Kidney (tissue), 22 donors: ENCODE measurements at places on chromosomes 16 and 17.

DNA sequence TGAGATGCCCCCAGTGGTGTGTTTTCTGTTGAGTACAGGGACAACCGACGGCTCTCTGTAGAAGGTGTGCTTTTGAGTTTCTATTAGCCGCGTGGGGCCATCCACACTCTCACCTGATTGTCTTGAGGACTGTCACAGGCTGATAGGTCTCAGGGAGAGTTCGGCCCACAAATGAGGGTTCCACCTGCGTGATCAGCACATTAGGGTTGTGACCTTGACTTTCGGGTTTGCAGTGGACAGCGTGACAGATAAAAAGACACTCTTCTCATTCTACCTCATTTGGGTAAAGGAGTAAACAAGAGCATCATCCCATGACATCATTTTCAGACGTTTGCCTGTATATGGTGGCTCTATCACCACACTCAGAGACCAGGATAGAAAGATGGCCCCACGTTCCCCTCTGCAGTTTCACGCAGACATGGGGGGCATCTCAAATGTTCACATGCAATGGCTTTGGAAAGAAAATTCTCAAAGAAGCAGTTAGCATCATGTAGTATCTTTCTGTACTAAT is 74.3 kb upstream of the MRTFB start:
- H3K4me3 ChIP-seq = no peak overlapping the region
- no peak for DNase-seq
- H3K4me1 ChIP-seq = no peaks in the 10 kb centered on the region
- H3K36me3 ChIP-seq = no peaks in the 10 kb centered on the region

- no peak overlapping the region for H3K4me3 ChIP-seq
- H3K27me3 ChIP-seq = no peaks in the 10 kb centered on the region
- H3K4me1 ChIP-seq = no peaks in the 10 kb centered on the region
- no peak overlapping the region for H3K27ac ChIP-seq
- DNase-seq = no peak
- no peaks in the 10 kb centered on the region for H3K36me3 ChIP-seq
These were observed 33.5 kb upstream of the DNAH9 start for GRCh38 chr17:11564589-11565380.

- no peak overlapping the region for H3K4me3 ChIP-seq
- H3K4me1 ChIP-seq = no peaks in the 10 kb centered on the region
- DNase-seq = no peak
- H3K27me3 ChIP-seq = no peaks in the 10 kb centered on the region
- no peaks in the 10 kb centered on the region for H3K36me3 ChIP-seq
- no peak overlapping the region for H3K27ac ChIP-seq
These were observed 54.6 kb downstream of the ACTG1 start for GRCh38 chr17:81457917-81458555.

GRCh38 chr17:38701504-38702165 is 3.4 kb upstream of the MLLT6 start:
- peaks cover 21% of the 10 kb centered on the region for H3K4me1 ChIP-seq
- H3K4me3 ChIP-seq = peak overlapping the region; percentile 61
- DNase-seq = no peak
- H3K36me3 ChIP-seq = no peaks in the 10 kb centered on the region
- H3K27ac ChIP-seq = peak overlapping the region; percentile 96
- no peaks in the 10 kb centered on the region for H3K27me3 ChIP-seq

DNA sequence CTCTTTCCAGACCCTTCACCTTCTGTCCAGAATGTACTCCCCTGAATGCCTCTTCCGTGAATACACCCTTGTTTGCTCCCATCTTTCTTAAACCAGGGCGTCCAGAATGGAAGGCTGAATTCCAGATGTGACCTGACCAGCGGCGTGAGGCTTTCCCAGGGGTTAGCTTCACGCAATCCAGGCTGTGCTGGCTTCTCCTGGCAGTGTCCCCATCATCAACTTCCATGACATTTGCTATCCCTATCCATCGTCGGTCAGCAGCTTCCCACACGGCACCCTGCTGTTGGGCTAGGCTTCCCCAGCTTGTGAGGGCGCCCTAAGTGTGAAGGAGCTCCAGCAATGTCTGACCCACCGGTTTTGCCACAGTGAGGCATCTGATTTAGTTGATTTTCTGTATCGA is 339.8 kb upstream of the TNRC6C start:
- no peaks in the 10 kb centered on the region for H3K36me3 ChIP-seq
- H3K27me3 ChIP-seq = no peaks in the 10 kb centered on the region
- H3K4me1 ChIP-seq = no peaks in the 10 kb centered on the region
- no peak overlapping the region for H3K4me3 ChIP-seq
- H3K27ac ChIP-seq = no peak overlapping the region

GRCh38 chr17:42424991-42425610 is 2.0 kb upstream of the CAVIN1 start:
- no peak overlapping the region for H3K27ac ChIP-seq
- DNase-seq = no peak
- H3K4me3 ChIP-seq = no peak overlapping the region
- no peaks in the 10 kb centered on the region for H3K36me3 ChIP-seq

- no peaks in the 10 kb centered on the region for H3K27me3 ChIP-seq
- no peaks in the 10 kb centered on the region for H3K36me3 ChIP-seq
- H3K4me1 ChIP-seq = peaks cover 11% of the 10 kb centered on the region
- no peak for DNase-seq
- no peak overlapping the region for H3K4me3 ChIP-seq
These were observed 111.8 kb downstream of the N4BP1 start for GRCh38 chr16:48497932-48498768.

GRCh38 chr16:3804426-3805016 is 76.0 kb downstream of the CREBBP start:
- H3K27me3 ChIP-seq = no peaks in the 10 kb centered on the region
- no peak overlapping the region for H3K27ac ChIP-seq
- no peak for DNase-seq
- H3K4me3 ChIP-seq = no peak overlapping the region
- peaks cover 9% of the 10 kb centered on the region for H3K4me1 ChIP-seq

GRCh38 chr17:59760160-59760559 is 52.7 kb downstream of the VMP1 start:
- no peak for DNase-seq
- H3K27me3 ChIP-seq = no peaks in the 10 kb centered on the region
- H3K36me3 ChIP-seq = peaks cover 3% of the 10 kb centered on the region
- H3K4me1 ChIP-seq = peaks cover 4% of the 10 kb centered on the region
- H3K27ac ChIP-seq = no peak overlapping the region

- no peak overlapping the region for H3K4me3 ChIP-seq
- no peaks in the 10 kb centered on the region for H3K36me3 ChIP-seq
- H3K27ac ChIP-seq = no peak overlapping the region
- H3K27me3 ChIP-seq = no peaks in the 10 kb centered on the region
These were observed 157.8 kb downstream of the C16orf78 start for GRCh38 chr16:49531425-49531824.

DNA sequence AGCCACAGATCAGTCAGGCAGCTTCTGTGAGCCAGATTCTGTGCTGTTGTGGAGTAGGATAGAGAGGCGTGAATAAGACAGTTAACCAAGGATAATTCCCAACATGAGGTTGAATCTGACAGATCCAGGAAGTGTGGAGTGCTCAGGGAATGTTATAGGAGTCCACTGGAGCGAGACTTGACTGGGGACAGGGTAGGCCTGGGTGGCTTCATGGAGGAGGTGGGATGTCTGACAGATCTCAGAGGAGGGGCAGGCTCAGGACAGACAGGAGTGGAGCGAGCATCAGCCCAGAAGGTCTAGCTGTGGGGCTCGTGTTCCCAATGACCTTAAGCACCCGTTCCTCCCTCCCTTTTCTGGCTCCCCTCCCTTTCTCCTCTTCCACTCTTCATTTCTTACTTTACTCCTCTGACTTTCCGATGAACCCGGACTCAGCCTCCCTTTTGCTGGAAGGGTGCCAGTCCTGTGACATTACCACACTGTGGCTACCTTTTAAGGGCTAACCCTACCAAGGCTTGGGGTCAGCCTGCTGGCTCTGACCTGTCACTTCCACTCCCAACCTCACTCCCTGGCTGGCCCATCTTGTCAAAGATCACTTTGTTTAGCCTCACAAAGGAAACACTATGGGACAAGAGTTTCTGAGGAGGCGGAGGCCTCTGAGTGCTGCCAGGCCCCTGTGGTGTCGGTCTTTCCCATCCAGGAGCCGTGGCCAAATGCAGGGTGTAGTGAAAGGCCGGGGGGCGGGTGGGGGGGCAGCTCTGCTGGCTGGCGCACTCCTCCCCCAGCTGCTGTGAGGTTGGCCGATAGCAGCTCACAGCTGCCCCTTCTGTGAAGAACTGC is 28.5 kb upstream of the EFCAB13 start:
- H3K4me1 ChIP-seq = peaks cover 6% of the 10 kb centered on the region
- H3K4me3 ChIP-seq = no peak overlapping the region
- H3K27me3 ChIP-seq = no peaks in the 10 kb centered on the region
- H3K27ac ChIP-seq = no peak overlapping the region
- no peak for DNase-seq
- H3K36me3 ChIP-seq = no peaks in the 10 kb centered on the region

DNA sequence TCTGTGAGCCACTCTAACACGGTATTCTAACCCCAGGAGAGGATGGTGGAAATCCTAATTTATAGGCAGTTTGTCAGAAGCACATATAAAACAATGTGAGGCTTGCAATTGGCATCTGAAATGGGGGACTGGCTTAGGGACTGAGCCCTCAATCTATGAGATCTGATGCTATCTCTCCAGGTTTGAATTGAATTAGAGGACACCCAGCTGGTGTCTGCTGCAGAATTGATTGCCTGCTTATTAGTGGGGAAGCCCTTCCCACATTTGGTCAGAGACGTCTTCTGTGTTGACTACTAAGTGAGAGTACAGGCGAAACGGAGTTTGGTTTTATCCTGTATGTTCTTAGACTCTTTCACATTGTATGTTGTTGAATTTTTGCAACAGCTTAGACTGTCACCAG is 13.6 kb upstream of the TMIGD1 start:
- H3K27ac ChIP-seq = no peak overlapping the region
- H3K36me3 ChIP-seq = no peaks in the 10 kb centered on the region
- H3K4me3 ChIP-seq = no peak overlapping the region
- no peaks in the 10 kb centered on the region for H3K4me1 ChIP-seq
- no peaks in the 10 kb centered on the region for H3K27me3 ChIP-seq

DNA sequence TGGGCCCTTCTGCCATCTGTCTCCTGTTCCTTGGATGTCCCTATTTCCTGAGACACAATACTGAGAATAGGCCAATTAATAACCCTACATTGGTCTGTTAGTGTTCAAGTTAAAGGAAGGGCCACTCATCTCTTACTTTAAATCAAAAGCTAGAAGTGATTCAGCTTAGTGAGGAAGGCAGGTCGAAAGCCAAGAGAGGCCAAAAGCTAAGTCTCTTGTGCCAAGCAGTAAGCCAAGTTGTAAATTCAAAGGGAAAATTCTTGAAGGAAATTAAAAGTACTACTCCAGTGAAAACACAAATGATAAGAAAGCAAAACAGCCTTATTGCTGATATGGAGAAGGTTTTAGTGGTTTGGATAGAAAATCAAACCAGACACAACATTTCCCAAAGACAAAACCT is 28.8 kb downstream of the ANKFN1 start:
- H3K4me3 ChIP-seq = no peak overlapping the region
- H3K27me3 ChIP-seq = no peaks in the 10 kb centered on the region
- no peak for DNase-seq
- no peak overlapping the region for H3K27ac ChIP-seq

GRCh38 chr16:65176603-65177002 is 54.7 kb upstream of the CDH11 start:
- H3K4me1 ChIP-seq = no peaks in the 10 kb centered on the region
- no peaks in the 10 kb centered on the region for H3K27me3 ChIP-seq
- peak; percentile 40 for DNase-seq
- H3K36me3 ChIP-seq = no peaks in the 10 kb centered on the region

DNA sequence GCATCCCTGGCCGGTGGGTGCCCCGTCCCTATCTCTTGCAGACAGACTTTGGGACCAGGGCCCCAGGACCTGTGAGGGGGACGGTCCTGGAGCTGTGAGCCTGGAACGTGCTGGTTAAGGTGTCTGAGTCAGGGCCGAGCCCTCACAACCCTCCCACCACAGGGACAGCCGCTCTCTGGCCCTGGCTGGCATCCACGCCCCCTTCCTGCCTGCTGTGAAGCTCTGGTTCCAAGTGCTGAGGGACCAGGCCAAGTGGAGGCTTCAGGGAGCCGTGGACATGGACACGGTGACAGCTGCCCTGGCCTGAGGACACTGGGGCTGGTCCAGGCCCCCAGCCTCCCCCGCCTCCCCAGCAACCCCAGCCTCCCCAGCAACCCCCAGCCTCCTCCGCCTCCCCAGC is 6.6 kb downstream of the TSR3 start:
- H3K27me3 ChIP-seq = no peaks in the 10 kb centered on the region
- peaks cover 9% of the 10 kb centered on the region for H3K36me3 ChIP-seq
- H3K4me3 ChIP-seq = no peak overlapping the region
- DNase-seq = no peak
- H3K27ac ChIP-seq = no peak overlapping the region

DNA sequence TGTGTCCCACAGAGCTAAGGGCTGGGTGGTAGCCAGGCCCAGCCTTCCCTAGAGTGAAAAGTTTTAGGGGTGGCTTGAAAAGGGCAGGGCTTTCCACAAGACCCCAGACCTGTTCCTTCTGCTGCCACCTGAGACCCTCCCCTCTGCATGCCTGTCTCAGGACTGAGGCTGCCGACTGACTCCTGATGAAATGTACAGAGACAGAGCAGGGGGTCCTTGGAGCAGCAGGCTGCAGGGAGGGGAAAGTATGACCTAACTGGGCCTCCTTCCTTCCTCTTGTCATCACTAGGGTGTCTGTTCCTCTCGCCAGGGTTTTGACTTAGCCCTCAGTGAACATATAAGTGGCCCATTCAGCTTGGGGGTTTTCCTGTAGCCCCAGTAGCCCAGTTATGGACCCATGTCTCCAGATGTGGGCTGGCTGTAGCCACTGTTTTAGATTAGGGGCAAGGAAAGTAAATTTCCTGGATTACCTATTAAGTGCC is 14.9 kb upstream of the NFATC3 start:
- peaks cover 14% of the 10 kb centered on the region for H3K4me1 ChIP-seq
- DNase-seq = no peak
- peaks cover 10% of the 10 kb centered on the region for H3K36me3 ChIP-seq
- no peak overlapping the region for H3K27ac ChIP-seq

DNA sequence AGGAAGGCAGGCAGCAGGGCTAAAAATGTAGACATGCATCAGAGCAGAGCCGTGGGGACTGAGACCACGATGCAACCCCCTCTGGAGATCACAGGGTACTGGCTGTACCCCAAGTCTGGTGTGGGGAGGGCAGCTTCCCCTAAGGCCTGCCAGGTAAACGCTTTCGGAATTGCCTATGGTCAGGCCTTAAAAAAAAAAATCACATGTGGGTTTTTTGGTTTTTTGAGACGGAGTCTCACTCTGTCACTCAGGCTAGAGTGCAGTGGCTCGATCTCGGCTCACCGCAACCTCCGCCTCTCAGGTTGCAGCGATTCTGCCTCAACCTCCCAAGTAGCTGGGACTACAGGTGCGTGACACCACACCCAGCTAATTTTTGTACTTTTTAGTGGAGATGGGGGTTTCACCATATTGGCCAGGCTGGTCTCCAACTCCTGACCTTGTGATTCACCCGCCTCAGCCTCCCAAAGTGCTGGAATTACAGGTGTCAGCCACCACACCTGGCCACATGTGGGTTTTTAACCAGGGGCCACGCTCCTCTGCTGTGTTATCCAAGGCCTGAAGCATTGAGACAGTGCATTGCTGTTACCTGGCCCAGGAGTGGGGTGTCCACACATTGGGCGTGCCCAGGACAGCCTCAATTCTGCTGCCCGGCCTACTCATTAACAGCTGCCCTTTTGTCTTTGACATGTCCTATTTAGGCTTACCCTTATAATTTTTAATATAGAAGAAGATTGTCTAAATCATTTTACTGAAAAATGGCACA is 50.4 kb downstream of the LITAF start:
- no peak overlapping the region for H3K27ac ChIP-seq
- no peak overlapping the region for H3K4me3 ChIP-seq
- peak; percentile 52 for DNase-seq

- no peaks in the 10 kb centered on the region for H3K4me1 ChIP-seq
- no peak for DNase-seq
- peaks cover 10% of the 10 kb centered on the region for H3K27me3 ChIP-seq
These were observed 729 bp downstream of the ADORA2B start for GRCh38 chr17:15945527-15946191.
